T-helper 22 cell (primary cell): ENCODE measurements at places on chromosomes 5 and 9.

- no peak for DNase-seq
Measured at GRCh38 chr5:132773114-132773513, 3.9 kb downstream of the SEPTIN8 start.

DNA sequence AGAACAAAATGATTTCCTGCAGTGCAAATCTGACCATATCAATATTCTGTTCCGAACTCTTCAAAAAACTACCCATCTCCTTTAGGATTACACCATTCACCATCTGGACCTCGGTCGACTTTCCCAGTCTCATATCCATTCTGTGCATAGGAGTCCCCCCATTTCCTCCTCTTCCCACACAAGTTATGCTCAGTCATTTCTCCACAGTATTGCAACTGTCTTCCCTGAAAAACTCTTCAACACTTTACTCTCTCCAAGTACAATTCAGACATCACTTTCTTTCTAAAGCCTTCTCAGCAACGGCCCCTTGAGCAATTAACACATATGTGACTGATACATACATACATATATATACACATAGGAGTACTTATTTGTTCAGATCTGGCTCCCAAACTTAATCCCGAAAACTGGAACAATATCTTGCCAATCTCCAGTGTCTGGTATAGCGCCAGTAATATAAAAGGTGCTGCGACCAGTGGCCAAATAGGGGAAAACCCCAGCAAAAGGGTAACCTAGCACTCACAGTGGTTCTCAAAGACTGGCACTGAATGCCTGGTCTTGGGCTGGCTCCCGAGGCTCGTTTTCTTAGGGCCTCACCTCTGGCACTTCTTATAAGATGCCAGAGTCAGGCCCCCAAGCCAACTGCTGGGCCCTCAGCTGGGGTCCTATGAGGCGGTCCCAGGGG lies 629 bp downstream of the ZBTB26 start:
- no peak for DNase-seq

DNA sequence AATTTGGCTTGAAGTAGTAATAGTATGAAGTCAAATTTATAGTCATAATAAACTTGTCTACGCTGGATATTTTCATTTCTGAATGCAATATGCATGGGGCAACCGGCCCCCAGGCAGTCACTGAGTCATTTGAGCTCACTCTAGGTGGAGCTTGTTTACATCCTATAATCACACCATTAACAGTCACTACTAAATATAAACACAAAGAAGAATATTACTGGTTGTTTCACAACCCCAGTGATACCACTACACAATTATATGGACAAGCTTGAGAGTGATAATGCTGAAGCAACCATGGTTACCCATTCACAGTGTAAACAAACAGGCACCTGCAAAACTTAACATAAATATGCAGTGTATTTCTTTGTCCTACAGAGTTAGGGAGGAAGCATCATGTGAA lies 68.7 kb downstream of the MARCHF3 start:
- no peak for DNase-seq

DNA sequence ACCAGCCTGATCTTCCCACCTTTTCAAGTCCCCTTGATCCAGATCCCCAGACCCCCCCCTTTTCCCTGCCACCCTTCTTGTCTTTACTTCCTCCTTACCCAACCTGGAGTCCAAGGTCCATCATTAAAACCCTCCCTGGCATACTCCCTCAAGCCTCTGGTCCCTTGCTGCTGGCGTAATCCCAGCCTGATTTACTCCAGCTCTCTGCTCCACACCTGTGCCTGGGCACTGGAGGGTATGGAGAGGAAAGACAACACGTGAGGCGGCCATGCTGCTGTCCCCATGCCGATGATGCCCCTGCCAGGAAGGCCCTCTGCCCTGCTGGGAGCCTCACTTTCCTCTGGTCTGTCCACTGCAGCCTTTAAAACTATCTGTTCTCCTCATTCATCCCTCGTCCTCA lies 5.1 kb downstream of the B4GALT7 start:
- no peak for DNase-seq

- DNase-seq = no peak
Measured at GRCh38 chr5:74321326-74321725, 319.2 kb downstream of the ENC1 start.

DNA sequence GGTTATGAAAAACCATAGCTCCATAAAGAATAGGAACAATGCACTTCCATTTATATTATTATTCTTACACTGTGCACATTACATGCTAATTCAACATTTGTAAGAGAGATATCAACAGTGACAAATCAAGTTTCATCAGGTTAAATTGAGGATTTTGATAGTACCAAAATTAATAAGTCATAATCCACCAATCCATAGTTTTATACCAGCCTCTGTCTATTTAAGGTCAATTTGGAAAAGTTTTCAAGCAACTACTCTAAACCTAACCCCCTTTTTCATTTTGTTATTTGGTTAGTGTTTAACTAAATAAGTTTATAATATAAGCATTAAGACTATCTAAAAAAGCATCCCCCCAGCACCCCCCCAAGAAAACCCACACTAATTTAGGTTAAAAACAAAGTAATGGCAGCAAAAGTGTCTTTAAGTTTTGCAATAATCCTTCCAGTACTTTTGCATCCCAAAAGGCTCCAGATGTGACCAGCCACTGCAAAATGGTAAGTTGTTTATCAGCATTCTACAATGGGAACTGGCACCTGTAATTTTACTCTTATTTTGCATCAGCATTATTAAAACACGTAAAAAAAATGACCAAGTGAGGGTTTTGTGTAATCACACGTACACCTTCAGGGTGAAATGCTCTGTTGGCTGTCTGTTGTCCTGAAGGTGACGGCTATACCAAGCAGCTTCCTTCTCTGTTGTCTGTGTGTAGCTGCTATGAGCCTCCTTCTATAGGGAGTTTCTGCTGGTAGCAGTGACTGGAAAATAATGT lies 36.8 kb upstream of the SSBP2 start:
- no peak for DNase-seq

- DNase-seq = peak; percentile 70
Measured at GRCh38 chr5:177389241-177390169, 5.3 kb downstream of the SLC34A1 start.

DNA sequence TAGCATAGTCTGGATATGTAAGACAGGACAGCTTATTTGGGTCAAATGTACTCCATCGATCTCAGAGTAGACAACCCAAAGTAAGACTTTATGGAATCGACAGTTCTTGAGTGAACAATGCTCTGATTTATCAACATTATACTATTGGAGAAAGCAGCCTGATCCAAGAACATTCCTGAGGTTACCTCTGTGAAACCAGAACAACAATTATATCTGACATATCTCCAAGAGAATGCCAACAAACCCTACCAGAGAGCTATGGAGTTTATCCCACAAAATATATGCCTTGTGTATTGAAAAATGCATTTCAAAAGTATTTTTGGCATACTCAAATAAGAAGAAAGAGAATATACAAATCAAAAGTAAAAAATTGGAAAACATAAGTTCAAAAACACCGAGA lies 1985.9 kb downstream of the EFNA5 start:
- DNase-seq = no peak

DNA sequence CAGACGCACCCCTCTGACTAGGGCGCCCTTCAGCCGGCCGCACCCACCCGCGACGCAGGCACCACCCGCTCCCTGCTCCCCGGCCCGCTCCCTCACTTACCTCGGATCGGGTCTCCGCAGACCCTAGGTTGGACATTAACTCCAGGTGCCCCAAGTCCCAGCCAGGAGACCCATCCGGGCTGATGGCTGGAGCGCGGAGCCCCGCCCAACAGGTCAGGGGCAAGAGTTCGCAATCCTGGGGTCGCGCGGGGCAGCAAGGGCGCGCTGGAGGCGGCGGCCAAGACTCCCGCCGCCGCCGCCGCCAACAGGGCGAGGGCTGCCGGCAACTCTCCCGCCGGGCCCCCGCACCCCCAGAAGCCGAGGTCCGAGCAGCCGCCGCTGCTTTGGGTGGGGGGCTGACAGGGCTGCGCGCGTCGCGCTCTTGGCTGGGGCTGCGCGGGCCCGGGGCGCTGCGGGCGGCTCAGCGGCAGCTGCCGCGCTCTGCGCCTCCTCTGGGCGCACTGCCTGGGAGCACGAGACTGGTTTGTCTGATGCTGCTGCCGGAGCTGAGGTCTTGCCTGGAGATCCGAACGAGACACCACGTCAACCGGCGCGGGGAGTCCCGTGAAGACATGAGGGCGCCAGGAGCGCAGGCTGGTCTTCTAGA lies at the start of gene GDNF:
Gene GDNF, minus strand, starts transcription at position 635 of the 646 bp plus-strand sequence. CDS start 5,245 bp downstream, outside the sequence.
- no peak for DNase-seq

- peak; percentile 30 for DNase-seq
Measured at GRCh38 chr5:149959406-149960236, 937 bp upstream of the SLC26A2 start.

DNA sequence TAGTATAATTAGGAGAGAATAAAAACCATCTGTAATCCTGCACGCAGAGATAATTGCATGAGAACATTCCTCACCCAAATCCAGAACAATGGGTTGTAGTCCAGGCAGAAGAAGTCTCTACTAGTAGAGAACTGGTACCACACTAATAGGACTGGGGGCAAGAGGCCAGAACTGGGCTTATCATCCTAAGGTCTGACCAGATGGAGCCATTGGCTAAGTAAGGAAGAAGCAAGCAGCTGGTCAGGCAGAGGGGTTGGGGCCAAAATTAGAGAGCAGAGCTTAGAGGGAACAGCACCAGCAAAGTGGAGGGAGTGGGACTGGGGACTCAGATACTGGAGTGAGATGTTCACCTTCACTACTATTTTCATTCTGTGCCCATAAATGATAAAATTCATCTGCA lies 35.4 kb upstream of the MAP1B start:
- no peak for DNase-seq

DNA sequence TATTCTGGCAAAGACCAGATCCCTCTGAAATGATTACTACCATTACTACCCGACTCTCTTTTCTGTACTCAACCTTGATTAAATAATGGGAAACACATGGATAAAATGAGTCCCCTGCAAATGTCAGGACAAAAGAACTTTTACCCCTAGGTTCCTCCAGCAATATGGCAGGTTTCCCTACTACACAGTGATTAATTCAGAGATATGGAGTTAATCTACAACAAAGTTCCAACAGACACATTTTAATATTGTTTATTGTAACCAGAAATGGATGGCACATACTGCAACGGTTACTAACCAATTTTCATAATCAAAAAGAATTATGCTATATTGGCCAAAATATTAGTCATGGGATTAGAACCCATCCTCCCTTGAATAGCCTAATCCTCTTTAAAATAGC lies 294.8 kb downstream of the ATPSCKMT start:
- DNase-seq = no peak

DNA sequence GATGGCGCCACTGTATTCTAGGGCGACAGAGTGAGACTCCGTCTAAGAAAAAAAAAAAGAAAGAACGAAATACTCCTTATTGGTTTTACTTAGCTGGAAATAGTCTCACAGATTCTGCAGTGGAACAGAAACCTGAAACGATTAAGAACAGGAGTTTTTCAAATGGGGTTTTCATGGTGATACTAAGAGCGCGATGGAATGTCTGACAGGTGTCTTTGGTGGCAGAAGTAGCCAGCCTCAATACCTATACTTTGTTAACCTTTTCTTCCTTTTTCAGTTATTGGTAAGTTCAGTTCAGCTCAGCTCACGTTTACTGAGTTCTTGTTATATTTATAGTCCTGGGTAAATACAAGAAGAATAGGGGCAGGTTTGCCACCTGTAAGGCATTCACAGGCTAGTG lies 123.9 kb downstream of the FOCAD start:
- no peak for DNase-seq

GRCh38 chr9:12814877-12815237 lies 40.0 kb downstream of the LURAP1L start:
- no peak for DNase-seq

DNA sequence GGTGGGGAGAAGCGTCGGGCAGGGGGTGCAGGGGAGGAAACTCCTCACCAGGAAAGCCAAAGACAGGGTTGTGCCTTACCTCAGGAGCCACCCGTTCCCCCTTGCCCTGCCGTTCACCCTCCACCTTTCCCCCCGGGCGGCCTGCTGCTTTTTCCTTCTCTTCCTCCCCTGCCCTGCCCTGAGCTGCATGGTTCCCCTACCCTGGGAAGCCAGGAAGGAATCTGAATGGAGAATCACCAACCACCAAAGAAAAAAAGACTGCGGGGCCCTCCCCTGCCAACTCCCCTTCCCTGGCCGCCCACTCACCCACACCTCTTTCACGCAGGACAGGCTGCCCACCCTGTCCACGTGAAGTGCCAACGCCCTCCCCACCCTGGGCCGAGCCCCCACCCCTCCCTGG lies 820 bp upstream of the NFX1 start:
- no peak for DNase-seq

DNA sequence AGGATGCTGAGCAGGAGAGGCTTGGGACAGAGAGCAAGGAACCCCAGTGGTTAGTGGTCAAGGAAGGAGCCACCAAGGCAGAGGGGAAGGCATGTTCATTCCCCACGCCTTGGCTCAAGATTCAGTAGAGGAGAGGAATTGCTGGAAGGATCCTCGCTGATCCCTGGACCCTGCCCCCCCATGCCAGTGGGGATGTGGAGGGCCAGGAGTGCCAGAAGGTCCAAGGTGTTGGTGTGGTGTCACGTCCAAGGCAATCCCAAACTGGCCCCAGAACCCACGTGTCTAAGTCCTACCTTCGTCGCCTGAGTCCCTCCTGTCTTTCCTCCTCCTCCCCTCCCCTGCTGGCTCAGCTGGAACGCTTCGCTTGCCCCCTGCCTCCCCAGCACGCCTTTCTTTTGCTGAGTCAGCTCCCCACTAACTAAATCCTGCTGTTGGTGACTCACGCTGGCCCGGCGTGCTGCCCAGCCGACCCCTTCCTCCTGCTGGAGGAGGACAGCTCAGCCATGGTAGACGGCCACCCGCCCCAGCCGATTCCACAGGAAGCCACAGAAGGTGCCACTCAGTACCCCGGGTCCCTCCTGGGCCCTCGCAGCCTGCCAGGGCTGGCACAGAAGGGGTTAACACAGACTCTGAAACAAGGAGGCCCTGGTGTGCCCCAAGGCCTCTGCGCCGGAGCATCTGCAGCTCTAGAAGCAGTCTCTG lies 37.6 kb upstream of the ORM1 start:
- no peak for DNase-seq

DNA sequence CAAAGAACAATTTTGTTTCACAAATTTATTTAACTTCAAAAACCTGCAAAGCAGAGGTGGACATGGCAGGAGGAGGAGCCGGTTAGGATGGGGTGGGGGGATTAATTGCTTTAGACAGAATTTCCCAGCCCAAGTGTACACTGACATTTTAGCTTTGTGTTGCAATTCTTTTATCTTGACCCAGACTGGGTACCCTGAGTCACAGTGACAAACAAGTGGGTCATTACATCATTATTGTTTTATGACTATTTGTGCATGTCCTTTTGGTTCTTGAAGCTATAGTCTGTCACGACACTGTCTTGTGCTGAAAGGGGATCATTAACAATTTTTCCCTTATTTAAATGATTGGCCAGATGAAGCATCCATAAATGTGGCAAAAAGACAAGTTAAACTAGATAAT lies 84.5 kb upstream of the VCAN start:
- DNase-seq = no peak
